ENCODE measurements at places on chromosomes 13 and 19.

- no peak for DNase-seq
These were observed 522.2 kb downstream of the FGF9 start for GRCh38 chr13:22193070-22193469.

DNA sequence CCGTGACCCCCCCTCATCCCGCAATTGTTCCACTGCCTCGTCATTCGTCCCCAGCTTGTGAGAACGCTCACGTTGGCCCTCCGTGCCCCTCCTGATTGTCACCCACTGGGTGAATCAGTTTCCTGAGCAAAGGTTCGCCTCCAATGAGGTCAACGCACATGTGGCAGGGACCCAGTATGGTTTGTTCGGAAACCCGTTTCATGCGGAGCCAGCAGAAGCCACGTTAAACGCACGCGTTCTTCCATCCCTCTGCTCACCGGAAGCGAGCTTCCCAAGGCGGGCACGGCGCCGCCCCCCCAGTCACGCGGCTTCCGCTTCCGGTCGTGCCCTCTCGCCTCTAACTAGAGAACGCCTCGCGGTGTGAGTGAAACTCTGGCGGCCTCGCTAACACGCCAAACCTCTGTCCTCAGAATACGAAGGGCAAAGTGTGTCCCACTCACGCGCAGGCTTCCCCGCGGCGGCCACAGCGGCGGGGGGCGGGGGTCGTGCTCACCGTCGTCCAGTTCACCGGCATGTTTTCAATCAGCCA, 18.0 kb upstream of the CFAP97D2 start:
- no peak for DNase-seq

DNA sequence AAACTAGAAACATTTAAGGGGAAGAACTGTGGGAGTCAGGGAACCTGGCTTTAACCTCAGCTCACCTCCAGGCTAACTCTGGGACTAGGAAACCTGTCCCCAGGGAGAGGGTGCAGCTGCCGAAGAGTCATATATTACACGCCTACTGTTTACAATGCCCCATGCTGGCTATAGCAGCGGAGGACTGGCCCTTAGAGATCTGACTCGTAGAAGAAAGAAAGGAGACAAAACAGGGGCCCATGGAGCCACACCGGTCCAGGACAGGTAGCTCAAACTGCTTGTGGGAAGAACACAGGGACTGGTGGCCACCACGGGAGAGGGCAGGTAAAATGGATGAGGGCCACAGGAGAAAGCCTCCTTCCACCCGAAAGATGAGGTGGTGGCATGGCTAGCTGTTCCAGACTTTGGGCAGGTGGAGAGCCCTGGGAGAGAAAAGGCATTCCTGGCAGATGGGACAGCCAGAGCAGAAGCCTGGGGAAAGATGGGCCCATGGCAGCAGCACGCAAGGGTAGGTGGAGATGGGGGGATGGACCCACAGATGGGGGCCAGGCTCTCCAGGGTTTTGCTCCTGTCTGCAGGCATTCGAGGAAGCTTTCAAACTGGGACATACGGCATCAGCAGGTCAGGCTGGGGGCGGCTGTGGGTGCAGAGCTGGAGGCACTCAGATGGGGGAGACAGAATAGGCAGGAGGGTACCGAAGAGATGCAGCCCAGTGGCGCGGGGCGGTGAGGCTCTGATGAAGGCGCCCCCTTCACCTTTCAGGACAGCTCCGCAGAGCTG, 69.5 kb downstream of the LATS2 start:
- DNase-seq, result no peak

DNA sequence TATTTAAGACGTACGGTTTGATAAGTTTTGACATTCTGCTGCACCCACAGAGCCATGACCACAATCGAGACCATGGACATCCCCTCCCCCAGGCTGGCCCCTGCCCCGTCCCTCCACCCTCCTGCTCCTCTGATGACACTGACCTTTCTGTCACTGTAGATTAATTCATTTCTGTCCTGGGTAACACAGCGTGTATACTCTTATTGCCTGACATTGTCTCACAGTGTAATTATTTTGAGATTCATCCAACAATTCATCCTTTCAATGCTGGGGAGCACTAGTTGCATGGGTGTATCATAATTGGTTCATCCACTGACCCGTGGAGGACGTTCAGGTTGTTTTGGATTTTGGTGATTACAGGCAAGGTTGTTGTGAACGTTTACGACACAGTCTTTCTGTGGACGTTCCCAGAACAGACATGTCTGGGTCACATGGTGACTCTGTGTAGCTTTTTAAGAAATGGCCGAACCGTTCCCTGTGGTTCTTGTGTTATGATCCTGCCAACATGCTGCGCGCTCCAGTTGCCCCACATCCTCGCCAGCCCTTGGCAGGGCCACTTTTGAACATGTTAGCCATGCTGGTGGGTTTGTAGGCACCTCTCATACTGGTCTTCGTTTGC, 41.9 kb downstream of the C13orf46 start:
- DNase-seq, result no peak

DNA sequence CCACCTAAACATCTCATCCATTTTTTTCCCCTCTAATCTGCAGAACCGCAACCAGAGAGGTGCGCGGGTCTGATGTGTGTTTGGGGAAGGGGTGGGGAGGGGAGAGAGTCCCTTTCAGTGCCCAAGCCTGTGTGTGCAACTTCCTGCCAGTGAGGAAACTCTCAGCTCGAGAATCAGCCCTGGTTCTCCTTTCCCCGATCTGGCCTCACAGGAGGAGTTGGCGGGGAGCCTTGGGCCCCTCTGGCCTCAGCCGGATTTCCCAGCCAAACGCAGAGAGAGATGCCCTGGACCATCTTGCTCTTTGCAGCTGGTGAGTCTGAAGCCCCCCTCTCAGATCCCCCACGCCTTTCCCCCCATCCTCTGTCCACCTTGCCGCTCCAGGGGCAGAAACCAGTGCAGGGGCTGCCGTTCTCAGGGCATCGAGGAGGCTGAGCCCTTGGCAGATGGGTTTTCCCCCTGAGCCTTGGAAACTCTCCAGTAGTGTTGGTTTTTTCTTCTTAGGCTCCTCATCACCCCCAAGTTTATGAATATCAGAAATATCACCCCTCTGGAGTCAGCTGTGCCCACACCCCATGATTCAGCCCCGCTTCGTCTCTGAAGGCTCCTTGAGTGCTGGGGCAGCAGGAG, at the start of gene C19orf38:
TSS of gene C19orf38 (plus strand) at position 186 of the 627 bp plus-strand sequence. CDS start at position 280, 94 bp downstream.
- DNase-seq, result no peak

- no peak for DNase-seq
These were observed 175.7 kb downstream of the URI1 start for GRCh38 chr19:30117636-30118145.

GRCh38 chr13:26585136-26585535, 27.7 kb downstream of the WASF3 start:
- no peak for DNase-seq

DNA sequence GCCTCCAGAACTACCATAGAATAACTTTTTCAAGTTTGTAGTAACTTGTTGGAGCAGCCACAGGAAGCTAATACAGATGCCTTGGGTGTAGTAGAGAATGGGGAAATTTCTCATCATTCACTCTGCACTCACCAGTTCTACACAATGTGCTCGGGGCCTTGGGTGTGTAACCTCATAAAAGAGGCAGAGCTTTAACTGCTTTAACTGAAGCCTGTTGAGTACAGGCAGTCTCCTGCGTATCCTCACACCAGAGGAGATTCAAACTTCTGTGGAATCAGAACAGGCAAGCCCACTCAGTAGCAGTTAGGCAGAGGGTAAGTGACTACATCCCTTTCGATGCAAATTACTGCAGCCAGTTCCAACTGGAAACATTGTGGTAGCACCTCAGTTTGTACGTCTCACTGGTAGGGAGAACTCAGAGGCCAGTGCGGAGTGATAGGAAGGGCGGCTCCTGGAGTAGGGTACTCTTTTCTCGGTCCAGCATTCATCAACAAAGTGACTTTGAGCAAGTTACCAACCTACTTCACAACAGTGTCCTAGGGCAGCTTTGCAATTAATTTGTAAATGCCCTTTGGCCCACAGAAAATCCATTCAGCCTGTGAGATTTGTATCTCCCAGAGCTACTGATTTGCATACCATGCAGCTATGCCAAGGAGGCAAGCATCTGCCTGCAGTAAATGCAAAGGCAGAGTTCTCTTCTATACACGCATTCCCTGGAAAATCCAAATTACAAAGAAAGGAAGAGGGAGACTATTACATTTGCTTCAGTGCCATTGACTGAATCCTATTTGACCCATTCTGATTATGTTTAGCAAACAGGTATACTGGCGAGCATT, 904.3 kb downstream of the DIAPH3 start:
- no peak for DNase-seq

DNA sequence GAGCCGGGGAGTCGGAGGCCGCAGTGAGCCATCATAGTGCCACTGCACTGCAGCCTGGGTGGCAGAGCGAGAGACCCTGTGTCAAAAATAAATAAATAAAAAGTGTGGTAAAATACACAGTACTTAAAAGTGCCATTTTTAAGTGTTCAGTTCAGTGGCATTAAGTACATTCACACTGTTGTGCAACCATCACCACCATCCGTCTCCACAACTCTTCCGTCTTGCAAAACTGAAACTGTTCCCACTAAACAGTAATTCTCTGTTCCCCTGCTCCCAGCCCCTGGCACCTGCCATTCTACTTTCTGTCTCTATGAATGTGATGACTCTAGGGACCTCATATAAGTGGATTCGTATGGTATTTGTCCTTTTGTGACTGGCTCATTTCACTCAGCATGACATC, 13.3 kb downstream of the SLC25A42 start:
- DNase-seq, result no peak

DNA sequence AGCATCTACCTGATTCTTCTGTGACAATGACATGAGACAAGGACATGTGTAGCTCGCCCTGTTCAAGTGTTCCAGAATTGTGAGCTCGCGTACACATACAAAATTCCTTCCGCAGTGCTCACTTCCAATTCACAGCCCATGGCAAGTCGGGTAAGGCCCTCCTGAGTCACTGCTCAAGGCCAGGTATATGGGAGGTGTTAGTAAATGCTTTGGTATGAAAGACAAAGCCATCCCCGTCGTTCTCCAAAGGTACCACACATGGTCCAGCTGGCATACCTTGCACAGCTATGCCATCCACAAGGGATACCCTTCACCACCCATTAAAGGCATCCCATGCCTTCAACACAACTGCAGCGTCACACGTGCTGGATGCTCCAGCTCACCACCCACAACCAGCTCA, 4.4 kb upstream of the ELL start:
- no peak for DNase-seq

GRCh38 chr19:48746738-48747575, at the start of gene IZUMO1:
TSS of gene IZUMO1 (minus strand) at chr19:48746909. CDS start at chr19:48745859, 1,050 bp downstream.
- peak; percentile 96 for DNase-seq

DNA sequence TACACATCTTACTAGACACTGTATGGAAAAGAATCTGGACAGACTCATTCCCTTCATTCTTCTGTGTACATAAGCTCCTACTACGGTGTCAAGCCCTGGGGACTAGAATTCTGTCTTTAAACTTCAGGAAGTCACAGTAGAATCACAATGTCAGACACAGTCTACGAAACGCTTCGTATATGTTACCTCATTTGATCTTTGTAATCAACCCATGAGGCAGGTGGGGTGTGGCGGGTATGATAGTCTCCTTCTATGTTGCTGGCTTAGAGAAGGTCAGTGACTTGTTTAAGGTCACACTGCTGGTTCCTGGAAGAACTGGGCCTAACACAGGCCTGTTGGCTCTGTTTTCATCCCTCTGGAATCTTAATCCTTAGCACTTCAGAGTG, 32.2 kb upstream of the TPT1 start:
- no peak for DNase-seq

DNA sequence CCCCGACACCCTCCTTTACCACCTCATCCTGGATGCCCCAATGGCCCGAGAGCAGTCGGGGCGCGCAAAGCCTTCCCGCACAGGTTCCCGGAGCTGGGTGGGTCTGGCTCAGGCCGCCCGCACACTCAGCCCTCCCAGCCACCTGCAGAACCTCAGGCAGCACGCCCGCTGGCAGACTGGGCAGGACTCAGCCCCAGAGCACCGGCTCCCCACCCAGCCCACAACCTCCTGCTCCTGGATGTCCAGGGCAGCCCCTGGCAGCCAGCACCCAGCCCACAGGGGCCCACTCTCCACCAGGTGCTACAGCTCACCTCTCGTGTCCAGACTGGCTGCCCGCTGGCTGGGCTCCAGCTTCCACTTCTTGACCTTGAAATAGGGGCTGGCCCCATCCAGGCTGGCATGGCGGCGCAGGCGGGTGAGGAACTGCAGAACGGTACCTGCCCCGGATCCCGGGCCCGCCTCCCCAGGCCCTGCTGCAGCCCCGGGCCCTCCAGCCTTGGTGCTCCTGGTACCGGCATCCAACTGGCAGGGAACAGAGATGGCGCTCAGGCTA, 4.6 kb downstream of the CBARP start:
- DNase-seq, result no peak

DNA sequence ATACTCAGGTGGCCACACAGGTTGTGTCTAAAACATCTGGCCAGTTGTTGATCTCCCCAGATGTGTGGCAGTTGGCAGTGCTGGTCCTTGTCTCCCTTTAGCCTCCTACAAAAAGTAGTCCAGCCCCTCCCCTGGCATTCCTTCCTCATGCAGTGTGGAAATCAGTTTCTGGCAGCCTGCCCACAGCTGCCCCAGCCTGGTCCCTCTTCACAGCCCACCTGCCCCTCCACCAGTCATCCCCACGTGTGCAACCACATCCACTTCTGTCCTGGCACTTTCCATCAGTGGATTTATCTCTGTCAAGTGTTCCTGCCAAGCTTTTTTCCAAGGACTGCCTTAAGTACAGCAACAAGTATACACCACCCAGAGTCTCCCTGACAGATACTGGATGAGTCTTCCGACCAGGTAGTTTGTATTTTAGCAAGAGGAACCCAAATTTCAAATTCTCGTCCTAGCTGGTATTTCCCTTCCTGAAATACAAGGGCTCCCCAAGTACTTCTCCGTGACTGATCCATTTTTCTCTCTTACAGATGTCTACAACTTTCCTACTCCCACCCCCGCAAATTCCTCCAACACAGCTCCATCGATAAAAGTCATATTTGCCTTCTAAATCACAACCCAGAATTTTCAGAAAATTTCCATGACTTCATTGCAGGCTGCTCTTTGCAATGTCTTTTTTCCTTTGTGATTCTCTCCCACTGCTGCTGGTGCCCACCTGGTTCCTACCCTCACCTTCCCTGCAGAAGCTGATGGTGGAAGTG, 313.5 kb downstream of the FOXO1 start:
- no peak for DNase-seq

GRCh38 chr19:16739546-16739945, 19.9 kb downstream of the NWD1 start:
- peak; percentile 8 for DNase-seq

- DNase-seq, result no peak
These were observed 8.8 kb downstream of the ZIC2 start for GRCh38 chr13:99990126-99990977.

GRCh38 chr19:50467566-50467965, 8.7 kb upstream of the EMC10 start:
- no peak for DNase-seq

GRCh38 chr13:24887759-24888158, 123.8 kb downstream of the RNF17 start:
- no peak for DNase-seq

- no peak for DNase-seq
These were observed 840 bp upstream of the CCNA1 start for GRCh38 chr13:36431204-36432105.

DNA sequence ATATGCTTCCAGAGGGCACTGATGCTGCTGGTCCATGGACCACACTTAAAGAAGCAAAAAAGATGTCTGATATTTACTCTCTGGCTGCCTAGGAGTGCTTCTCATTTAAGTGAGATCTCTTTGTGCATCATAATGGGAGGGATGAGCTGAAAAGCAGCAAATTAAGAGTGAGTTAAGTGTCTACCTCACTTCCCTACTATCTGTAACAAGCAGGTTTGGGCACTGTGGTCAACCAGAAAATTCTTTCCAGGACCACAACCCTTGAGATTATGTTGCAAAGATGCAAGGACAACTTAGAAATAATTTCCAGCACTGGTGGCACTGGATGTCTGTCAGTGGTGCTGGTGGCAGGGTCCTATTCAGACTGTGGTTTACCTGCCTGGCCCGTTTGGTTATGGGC, 52.1 kb upstream of the USPL1 start:
- DNase-seq, result no peak

GRCh38 chr13:28301839-28302238, 163.5 kb downstream of the PAN3 start:
- DNase-seq, result no peak

All from EL (cell line).